Vagina (tissue), 2 donors: ENCODE measurements at places on chromosomes 4 and X.

GRCh38 chrX:150887906-150888465 lies 10.5 kb downstream of the CD99L2 start:
- no peak for DNase-seq

- no peak for DNase-seq
Measured at GRCh38 chrX:78199851-78200250, 60.4 kb upstream of the TAF9B start.

- no peak for DNase-seq
Measured at GRCh38 chrX:104660092-104660491, 94.1 kb downstream of the IL1RAPL2 start.

DNA sequence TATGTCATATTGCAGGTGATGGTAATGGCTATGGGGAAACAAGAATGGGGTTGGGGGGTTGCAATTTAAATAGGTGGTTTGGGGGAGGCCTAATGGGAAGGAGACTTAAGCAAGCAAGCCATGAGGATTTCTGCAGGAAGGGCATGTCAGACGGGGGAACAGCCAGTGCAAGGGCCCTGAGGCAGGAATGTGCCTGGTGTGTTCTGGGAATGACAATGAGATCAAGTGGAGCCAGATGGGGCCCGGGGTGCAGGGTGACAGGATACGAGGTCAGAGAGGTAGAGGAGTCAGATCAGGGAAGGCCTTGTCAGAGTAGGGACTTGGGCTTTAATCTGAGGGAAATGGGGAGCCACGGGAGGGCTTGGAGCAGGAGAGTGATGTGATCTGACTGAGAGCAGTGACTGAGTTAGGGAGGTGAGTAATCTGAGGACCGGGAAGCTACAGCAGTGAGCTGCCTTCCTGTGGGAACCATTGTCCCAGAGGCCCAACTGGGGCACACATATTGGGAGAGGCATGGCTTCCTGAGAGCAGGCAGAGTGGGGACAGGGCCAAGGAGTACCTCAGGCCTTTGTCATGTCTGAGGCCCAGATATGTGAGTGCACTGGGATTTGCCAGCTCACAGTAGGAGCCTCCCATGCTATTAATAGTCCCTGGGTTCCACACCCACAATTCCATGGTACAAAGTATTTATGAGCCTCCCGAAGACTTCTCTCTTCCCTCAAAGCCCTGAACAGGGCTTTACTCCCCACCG lies 139.8 kb downstream of the BCOR start:
- no peak for DNase-seq

GRCh38 chr4:10983268-10983667 lies 298.7 kb upstream of the CLNK start:
- no peak for DNase-seq

DNA sequence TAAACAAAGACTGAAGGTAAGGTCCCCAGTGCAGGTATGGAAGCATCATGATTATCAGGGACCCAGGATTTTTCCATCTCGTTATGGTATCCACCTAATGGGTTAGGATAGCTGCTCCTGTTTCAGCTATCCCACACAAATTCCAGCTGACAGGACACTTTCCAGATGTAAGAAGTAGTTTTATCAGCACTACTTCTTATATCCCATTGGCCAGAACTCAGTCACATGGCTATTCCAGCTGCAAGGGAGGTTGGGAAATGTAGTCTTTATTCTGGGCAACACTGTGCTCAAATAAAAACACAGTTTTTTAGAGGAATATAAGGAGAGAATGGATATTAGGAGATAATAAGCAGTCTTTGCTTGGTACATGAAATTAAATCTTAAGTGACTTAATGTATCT lies 96.7 kb downstream of the SRPX start:
- no peak for DNase-seq

DNA sequence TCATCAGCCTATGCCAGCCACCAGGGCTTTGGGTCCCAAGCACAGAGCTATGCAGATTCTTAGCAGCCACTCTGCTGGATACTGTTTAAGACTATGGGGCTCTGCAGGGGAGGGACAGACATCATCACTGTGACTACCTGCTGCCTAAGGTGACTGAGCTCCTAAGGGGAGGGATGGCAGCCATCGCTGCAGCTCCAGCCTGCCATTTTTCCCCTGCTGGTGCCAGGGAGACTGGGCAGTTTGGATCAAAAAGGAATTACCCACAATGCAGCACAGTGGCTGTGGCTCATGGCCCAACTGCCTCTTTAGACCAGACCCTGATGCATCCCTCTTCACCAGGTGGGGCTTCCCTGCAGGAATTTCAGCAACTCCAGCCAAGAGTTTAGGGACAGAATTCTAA lies 28.6 kb upstream of the INPP4B start:
- no peak for DNase-seq

DNA sequence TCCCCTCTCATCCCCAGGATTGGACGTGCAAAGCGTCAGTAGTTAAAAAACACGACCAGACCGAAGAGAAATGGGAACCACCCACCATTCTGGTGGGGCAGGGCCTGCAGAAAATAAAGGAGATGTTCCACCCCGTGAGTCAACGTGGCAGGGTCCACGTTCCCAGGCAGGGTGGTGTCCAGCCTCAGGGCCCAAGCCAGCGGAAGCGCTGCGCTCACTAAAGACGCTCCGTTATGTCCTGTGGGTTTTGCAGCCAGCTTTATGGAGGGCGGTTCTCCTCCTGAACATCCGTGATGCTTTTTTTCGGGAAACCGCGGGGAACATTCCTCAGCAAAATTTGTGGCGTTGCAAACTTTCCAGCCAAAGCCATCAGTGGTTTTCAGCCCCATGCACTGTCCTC lies 93.4 kb upstream of the SHOX start:
- no peak for DNase-seq

DNA sequence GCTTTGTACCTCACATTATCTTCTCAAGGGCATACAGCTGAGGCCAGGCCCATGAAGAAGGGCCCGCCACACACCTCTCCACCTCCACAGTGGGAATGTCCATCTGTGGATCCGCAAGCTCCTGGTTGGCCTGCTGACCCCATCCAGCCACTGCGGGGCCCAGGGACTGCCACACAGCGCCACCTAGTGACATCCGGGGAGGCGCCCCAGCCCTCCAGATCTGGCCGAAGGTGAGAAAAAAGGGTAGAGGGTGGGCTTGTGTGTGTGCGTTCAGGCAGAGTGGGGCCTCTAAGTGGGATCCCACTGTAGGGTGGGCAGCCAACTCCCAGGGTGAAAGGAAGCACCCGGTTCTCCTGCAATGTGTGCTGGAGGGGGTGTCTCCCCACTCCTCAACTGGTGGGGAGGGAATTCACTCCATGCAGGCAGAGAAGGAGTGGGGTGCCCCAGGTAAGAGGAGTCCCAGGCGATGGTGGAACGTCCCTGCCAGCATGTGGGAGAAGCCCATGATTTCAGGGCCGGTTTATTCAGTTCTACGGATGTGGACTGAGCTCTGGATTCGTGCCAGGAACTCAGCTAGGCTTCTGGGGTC lies 117.3 kb downstream of the ENPP6 start:
- no peak for DNase-seq

DNA sequence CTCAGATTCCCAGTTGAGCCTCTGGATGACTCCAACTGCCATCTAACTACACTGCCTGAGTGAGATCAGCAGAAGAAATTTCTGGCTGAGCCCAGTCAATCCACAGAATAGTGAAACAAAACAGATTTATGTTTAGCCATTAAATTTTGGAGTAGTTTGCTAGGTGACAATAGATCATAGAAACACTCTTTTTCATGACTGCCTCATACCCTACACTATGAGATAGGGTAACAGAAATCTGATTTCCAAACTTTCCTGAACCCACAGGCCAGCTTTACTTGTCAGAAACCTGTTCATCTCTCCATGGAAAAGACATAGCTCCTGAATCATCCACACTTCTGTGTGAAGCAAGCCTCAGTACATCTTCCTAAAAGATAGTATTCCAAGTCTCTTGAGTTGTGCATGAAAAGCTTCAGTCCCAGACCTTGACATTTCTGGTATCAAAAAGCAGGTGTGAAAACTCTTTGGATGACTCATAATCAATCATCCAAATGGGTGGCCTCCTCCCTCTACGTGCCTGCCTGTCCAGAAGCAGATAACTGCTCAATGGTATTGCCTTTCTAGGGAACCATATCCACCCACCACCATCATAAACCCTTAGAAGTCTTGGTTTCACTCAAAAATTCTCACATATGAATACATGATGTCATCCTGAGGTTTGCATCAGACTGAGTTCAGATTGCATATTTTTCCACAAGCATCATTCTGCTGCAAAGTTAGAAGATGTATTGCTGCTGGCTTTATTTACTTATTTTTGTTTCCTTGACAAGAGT lies 47.5 kb upstream of the RAP2C start:
- no peak for DNase-seq

DNA sequence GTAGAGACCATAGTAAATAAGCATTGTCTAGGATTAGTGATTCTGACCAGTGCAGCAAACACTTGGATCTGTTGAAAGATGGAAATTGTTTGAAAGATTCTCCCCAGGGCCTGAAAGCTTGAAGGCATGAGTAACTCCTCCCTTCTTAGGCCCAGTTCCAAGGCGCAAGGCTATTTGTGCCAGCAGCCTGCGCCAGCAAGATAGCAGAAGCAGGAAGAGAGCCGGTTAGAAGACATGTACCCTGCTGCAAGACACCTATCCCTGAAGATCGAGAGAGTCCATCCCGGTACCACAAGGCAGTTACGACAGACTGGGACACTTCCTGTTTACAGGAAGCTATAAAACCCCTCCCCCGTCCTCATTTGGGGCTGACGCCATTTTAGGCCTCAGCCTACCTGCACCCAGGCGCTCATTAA lies 72.4 kb upstream of the JADE1 start:
- no peak for DNase-seq

DNA sequence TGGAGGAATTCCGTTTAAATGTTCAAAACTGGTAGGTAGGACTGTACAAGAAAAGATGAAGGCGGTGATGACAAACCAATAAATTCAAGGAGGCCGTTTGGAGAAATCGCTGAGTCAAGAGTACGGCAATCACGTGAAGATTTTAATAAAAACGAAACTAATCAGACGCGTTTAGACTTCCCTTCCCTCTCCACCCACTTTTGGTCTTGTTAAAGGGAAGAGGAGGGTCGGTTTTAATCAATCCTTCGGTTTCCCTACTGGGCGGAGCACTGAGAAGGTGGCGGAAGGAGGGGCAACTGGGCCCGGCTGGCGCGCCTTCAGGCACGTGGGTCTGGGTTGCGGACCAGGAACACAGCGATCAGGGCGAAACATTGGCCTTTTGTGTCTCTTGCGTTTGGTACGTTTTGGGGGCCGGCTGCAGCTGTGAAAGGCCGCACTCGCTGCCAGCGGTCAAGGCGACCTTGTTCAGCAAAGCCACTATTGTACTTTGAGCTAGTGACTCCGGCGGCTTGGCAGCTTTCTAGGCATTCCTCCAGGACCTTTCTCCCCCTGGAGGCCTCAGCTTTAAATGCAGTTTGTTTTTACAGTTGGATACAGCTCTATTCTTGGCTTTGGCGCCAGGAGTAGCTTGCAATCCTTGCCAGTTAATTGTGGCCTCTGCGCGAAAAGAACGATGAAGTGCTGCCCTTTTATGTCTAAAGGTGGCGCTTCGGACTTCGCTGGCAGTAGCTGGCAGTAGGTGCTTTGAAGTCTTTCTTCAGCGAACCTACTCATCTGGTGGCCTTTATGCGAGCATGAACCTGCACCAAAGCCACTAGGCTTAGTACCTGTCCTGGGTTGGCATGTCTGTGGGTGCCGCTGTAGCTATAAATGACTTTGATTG lies 16.8 kb upstream of the LAMP2 start:
- no peak for DNase-seq

- no peak for DNase-seq
Measured at GRCh38 chr4:105956569-105956968, 61.3 kb downstream of the NPNT start.

GRCh38 chrX:65750674-65751469 lies 83.4 kb downstream of the MSN start:
- no peak for DNase-seq

GRCh38 chrX:51824061-51824460 lies 69.4 kb upstream of the MAGED1 start:
- no peak for DNase-seq

- no peak for DNase-seq
Measured at GRCh38 chr4:23324021-23324690, 565.7 kb downstream of the PPARGC1A start.

DNA sequence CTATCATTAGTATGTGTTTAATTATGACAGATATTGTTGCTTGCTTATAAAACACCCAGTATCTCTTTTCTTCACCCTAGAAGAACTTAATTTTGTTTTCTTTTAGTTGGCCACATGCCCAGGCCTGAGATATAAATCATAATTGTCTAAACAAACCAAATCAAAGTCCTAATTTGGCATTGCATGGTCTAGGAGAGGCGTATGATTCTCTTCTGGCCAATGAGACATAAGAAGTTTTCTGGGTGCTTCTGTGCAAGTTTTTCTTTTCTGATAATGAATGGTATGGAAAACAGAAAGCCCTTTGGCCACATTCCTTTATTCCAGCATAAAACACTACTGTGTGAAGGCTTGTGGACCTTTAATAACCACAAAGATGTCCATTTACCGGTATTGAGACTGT lies 192.9 kb upstream of the CTSO start:
- no peak for DNase-seq

- no peak for DNase-seq
Measured at GRCh38 chrX:108105473-108105872, 13.9 kb downstream of the ATG4A start.

- DNase-seq = no peak
Measured at GRCh38 chrX:413322-414201, 26.9 kb upstream of the PPP2R3B start.

DNA sequence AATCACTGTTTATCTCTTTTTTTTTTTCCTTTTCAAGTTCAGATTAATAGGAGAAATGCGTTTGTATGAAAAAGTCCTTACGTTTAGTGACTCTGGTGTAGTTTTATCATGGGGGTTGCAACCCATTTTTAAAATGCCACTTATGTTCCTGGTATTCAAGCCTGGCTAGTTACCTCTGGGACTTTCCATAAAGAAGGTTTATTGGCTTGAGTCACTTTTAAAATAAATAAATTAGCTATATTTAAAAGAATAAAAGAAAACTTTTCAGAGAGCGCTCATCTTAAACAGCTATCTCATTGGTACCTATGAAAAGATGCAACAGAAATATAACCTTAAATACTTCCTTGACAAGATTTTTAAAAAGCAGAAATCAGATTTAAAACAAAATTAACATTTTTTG lies 275.0 kb upstream of the IL1RAPL1 start:
- DNase-seq = no peak

- no peak for DNase-seq
Measured at GRCh38 chr4:96698831-96699230, 858.9 kb downstream of the PDHA2 start.

- DNase-seq = no peak
Measured at GRCh38 chr4:55291227-55291640, 54.8 kb upstream of the SRD5A3 start.

GRCh38 chr4:152610131-152610530 lies 69.7 kb downstream of the TMEM154 start:
- no peak for DNase-seq

- DNase-seq = no peak
Measured at GRCh38 chr4:81704461-81704860, 232.8 kb upstream of the RASGEF1B start.

DNA sequence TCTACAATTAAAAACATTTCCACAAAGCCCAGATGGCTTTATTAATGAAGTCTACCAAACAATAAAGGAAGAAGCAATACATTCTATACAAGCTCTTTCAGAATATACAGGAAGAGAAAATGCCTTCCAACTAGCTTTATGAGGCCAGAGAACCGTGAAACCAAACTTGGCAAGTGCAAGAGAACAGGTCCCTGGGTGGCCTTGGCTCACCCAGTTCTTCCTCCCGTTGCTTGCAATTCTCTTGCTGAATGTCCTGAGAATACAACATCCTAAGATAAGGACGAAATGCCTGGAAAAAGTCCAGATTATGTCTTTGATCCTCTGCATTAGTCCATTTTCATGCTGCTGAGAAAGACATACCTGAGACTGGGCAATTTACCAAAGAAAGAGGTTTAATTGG lies 204.9 kb downstream of the MAD2L1 start:
- no peak for DNase-seq
